Right ventricle myocardium inferior (tissue), 1 donor: ENCODE measurements at places on chromosomes 7 and 10. TPM values are rescaled to one million over a fixed set of nuclear protein-coding genes. Genes with fewer than 3 reads are reported as not detected.

- no peak for DNase-seq
Measured at GRCh38 chr7:17178545-17178944, 119.9 kb upstream of the AHR start.

GRCh38 chr7:1981201-1981877 lies 251.4 kb downstream of the MAD1L1 start:
- peak; percentile 55 for DNase-seq

DNA sequence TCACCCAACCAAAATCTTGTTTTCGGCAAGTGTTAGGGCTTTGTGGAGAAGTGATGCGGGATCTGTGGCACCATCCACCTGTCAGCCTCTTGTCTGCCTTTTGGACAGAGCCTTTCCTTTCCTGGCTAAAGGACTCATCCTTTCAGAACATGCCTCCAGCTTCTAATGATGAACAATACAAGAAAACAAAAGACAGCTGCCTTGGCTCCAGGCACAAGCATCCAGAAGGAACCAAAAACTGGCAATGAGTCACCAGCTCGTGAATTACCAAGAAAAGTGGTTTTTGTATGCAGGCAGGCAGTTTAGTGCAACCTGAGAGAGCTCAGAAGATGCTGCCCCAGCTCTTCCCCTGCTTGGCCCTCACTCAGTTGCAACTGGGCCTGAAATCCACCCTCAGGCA lies 84.6 kb upstream of the NAMPT start:
- DNase-seq: no peak

GRCh38 chr7:116354171-116354545 lies 143.8 kb downstream of the TES start:
- DNase-seq: no peak

- DNase-seq: peak; percentile 73
Measured at GRCh38 chr10:124153023-124153826, 59.8 kb upstream of the CHST15 start.

- DNase-seq: no peak
Measured at GRCh38 chr10:100436255-100436654, 26.6 kb upstream of the WNT8B start.

GRCh38 chr7:13174991-13175390 lies 487.6 kb downstream of the ARL4A start:
- DNase-seq: no peak

DNA sequence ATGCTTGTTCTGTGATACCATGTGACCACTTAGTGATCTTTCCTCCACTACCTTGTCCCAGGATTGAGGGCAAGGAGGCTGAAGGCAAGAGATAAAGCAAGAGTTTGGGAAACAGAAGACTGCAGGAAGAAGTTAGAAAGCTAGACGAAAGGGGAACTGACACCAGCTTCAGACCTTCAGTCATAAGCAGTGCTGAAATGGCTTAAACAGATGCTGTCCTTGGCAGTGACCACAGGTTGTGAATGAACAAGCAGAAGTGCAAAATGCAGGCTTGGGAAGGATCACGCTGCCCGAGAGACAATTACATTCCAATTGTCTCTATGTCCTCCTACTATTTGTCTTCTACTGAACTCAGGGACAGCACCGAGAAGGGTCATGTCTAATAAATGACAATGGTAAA lies 704.9 kb upstream of the AUTS2 start:
- DNase-seq: no peak

- no peak for DNase-seq
Measured at GRCh38 chr7:121307021-121307574, 21.7 kb upstream of the WNT16 start.

DNA sequence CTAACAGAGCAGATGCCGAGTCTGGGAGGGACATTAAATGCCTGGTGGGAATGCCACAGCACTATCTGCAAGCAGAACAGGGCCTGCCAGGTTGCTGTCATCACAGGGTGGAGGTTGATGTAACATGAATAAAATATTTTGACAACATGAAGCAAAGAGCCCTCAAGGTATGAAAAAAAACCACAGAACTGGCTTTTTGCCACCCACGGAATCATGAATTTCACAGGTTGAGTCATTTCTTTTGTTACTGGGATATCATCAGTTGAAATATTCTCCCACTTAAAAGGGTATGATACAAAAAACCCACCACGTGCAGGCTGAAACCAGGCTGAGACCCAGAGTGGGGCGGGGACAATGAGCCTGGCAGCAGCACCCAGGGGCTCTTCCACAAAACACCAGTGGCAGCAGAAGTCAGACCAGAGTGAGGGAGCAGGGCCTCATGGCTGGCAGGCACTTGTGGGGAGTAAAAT lies 220.1 kb downstream of the TNS3 start:
- no peak for DNase-seq

DNA sequence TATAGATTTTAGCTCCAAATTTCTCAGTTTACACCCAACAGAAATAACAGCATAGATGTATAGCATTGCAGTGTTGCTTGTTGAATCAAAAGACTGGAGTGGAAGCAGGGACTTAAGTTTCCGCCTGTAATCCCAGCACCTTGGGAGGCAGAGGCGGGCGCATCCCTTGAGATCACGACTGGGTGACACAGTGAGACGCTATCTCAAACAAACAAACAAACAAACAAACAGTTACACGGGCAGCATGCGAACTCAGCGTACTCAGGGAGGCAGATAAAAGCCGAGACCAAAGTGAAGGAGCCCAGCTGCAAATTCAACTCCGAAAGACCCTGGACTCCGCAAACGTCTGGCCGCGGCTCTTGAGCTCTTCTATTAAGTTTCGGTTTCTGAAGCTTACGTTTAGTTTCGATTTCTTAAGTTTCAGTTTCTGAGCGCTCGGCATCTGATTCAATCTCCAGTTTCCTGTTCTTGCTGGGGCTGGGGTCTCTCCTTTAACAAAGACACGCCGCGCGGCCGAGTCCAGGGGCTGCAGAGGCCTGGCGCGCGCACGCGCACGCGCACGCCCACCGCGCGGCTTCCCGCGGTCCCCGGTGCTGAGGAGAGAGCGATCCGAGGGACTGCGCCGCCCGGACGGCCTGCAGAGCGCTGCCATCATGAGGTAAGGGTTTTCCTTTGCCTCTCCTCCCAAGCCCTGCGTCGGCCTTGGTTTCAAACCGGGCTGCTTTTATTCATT lies at the start of gene IFIT5:
Gene IFIT5 (plus strand): TSS at position 423 of the 733 bp plus-strand sequence. CDS start 231 bp downstream, at position 654.
- peak; percentile 89 for DNase-seq

Gene NPY
- total RNA-seq: not detected

Gene ASIC3
- total RNA-seq: 5.5 TPM

Gene HSPA12A
- total RNA-seq: 20.8 TPM

Gene FAM237B
- total RNA-seq: not detected
